Sigmoid colon (tissue), 7 donors: ENCODE measurements at places on chromosomes 11 and 22. TPM values are rescaled to one million over a fixed set of nuclear protein-coding genes. Genes with fewer than 3 reads are reported as not detected.

The ZPR1 gene
- polyA plus RNA-seq = 22.5 TPM

The SLC25A18 gene
- 0.99 TPM for polyA plus RNA-seq

The OR2AG1 gene
- polyA plus RNA-seq = not detected

The SYT7 gene
- 6.6 TPM for polyA plus RNA-seq

The FBLN1 gene
- polyA plus RNA-seq = 43.6 TPM

The CKAP5 gene
- 6.6 TPM for polyA plus RNA-seq

The POLA2 gene
- polyA plus RNA-seq = 13.4 TPM

The DBX1 gene
- polyA plus RNA-seq = not detected

The ATG2A gene
- 19.4 TPM for polyA plus RNA-seq

The TMEM25 gene
- polyA plus RNA-seq = 6.4 TPM

The ANGPTL5 gene
- polyA plus RNA-seq = 0.60 TPM

The MIAT gene
- polyA plus RNA-seq = under 0.01 TPM

The UBQLN3 gene
- not detected for polyA plus RNA-seq

The TMEM126A gene
- polyA plus RNA-seq = 31.8 TPM

The LPXN gene
- polyA plus RNA-seq = 13.6 TPM

The TMEM191C gene
- polyA plus RNA-seq = 5.3 TPM

The RBM4B gene
- 12.8 TPM for polyA plus RNA-seq

The BBS1 gene
- polyA plus RNA-seq = 9.0 TPM

The SLCO2B1 gene
- 7.8 TPM for polyA plus RNA-seq

The CCDC81 gene
- not detected for polyA plus RNA-seq

The CARD10 gene
- 41.0 TPM for polyA plus RNA-seq

The TUBA8 gene
- polyA plus RNA-seq = 3.3 TPM

The RAB39A gene
- 0.99 TPM for polyA plus RNA-seq

The DEFB131B gene
- polyA plus RNA-seq = not detected

The APOBEC3C gene
- 5.3 TPM for polyA plus RNA-seq

The SYT12 gene
- under 0.01 TPM for polyA plus RNA-seq

The POU2AF1 gene
- polyA plus RNA-seq = 0.92 TPM

The MYO18B gene
- polyA plus RNA-seq = 0.46 TPM

The KMT2A gene
- 5.4 TPM for polyA plus RNA-seq

The OR51B5 gene
- polyA plus RNA-seq = not detected

The PATL1 gene
- 17.4 TPM for polyA plus RNA-seq

The MRGPRE gene
- polyA plus RNA-seq = not detected

The KLHL35 gene
- polyA plus RNA-seq = not detected

The TPBGL gene
- not detected for polyA plus RNA-seq

The OR52N4 gene
- polyA plus RNA-seq = not detected

The THOC5 gene
- polyA plus RNA-seq = 23.0 TPM

The MMP1 gene
- polyA plus RNA-seq = 2.7 TPM

The HSPB2 gene
- 3.6 TPM for polyA plus RNA-seq

The CD248 gene
- polyA plus RNA-seq = 1.2 TPM

The ENTHD1 gene
- not detected for polyA plus RNA-seq

The LDLRAD3 gene
- polyA plus RNA-seq = 3.4 TPM

The DCDC1 gene
- polyA plus RNA-seq = not detected

The OR10V1 gene
- not detected for polyA plus RNA-seq

The MRPL48 gene
- 31.3 TPM for polyA plus RNA-seq

The TBX10 gene
- polyA plus RNA-seq = 15.8 TPM

The XKR3 gene
- polyA plus RNA-seq = not detected

The OR4A16 gene
- polyA plus RNA-seq = not detected

The OR4C15 gene
- not detected for polyA plus RNA-seq

The NNMT gene
- polyA plus RNA-seq = 28.0 TPM

The C11orf97 gene
- not detected for polyA plus RNA-seq
